ENCODE measurements at places on chromosomes 2 and 18.

DNA sequence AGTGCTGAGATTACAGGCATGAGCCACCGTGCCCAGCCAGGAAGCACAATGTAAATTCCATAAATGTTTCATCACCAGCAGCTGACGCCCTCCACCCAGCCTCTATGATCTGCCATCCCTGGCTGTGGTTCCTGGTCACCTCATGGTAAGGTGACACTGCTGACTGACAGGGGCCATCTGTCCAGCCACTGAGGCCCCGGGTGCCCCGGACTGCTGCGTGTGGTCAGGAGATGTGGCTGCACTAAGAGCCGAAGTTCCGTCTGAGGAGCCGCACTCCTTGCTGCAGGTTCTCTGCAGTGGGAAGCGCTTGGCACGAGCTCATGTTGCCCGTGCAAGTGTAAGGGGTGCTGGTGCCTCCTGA lies 10.9 kb downstream of the NTSR2 start:
- no peak for DNase-seq

- no peak for DNase-seq
Measured at GRCh38 chr18:39329496-39330275, 1764.1 kb upstream of the CELF4 start.

DNA sequence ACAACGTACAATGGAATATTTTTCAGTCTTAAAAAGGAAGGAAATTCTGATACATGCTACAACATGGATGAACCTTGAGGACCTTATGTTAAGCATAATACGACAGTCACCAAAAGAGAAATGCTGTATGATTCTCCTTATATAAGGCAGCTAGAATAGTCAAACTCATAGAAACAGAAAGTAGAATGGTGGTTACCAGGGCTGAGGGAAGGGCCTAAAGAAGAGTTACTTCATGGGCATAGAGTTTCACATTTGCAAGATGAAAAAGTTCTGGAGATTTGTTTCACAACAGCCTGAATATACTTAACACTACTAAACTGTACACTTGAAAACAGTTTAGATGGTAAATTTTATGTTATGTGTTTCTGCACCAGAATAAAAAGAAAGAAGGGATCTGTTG lies 113.3 kb downstream of the GALNT1 start:
- DNase-seq = no peak

DNA sequence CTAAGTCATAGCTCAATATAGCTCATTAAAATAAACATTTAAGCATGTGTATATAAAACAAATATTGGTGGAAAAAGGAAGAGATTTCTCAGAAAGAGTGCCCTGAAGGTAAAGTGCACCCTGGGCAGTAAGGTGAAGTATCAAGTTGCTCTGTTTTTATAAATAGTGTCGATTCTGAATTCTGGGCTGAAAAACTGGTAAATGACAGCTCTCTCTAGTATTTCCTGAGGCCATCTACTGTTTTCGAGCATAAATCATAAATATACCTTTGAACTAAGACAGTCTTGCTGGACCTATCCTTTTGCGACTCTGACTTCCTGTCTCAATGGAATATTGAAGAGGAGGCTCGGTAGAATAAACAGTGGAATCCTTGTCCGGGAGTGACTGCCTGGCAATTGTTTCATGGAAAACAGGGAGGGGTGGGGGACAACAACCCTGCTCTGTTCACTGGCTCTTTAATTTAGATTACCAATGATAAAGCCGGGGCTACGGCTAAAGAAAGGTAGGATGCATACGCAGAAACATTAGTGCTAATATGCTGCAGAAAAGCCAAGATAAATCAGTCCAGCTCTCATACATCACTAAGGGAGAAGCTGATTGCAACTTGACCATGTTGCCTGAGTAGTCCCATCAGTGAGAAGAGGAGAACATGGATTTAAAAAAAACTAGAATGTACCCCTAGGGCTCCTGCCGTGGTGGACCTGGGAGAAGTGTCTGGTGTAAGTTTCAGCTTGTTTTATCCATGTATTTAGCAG lies 124.1 kb downstream of the RAPGEF4 start:
- no peak for DNase-seq

DNA sequence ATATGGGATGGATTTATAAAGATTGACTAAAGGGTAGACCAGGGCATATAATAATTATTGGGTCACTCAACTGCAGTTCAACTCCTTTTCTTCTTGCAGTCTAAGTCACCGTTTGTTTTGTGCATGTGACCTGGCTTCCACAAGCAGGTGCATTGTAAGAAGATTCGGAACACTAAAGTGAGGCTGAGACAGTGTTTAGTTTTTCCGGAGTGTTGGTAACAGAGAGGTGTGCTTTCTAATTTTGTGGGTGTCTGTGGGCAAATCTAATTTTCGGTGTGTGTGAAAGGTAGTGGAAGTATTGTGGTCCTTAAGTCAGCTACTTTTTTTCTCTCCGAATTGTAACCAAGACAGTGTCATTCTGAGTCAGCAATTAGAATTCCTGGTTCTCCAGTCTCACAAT lies 184.5 kb downstream of the CDH19 start:
- DNase-seq = no peak

DNA sequence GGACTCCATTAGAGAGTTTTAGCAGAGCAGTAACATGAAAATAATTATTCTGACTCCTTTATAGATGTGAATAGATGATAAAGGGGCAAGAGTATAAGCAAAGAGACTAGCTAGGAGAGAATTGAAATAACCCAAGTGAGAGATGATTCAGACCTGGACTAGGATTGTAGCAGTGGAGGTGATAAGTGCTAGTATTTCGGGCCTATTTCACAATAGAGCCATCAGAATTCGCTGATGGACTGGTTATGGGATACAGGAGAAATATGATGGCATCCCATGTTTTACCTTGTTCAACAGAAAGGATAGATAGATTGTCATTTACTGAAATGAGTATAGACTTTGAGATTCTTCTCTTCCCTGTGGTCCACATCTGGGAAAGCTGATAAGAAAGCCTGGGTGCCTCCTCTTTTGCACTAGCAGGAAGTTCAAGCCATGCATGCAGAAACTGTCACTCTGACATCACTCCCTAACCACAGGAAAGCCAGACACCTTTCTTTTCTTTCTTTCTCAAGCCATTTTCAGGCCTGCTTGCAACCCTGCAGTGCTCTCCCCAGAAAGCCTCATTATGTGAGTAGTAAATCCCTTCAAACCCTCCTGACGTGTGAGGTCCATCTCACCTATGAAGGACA lies 25.3 kb downstream of the DYNAP start:
- DNase-seq = no peak

DNA sequence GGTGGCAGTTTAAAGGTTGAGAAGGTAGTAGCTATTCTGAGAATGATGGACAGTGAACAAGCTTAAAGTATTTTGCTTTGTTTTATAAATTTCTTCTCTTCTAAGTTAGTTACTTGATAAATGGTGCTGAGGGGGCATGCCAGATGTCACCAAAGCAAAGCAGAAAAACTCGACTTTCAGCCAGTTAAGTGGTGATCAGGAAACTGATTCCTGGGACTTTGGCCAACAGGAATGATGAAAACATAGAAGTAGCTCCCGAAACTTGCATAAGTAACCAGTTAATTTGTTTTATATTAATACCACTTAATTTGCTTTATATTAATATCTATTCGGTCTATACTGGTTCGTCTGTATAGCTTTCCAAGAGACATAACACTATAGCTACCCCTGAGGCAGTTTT lies 82.6 kb downstream of the FANCL start:
- no peak for DNase-seq
